Suppressor macrophage treated with lipopolysaccharide for 4 hours (primary cell): ENCODE measurements at places on chromosomes 5 and 9.

GRCh38 chr9:113222482-113222841 is 1.1 kb downstream of the SLC31A1 start:
- peak; percentile 62 for DNase-seq

DNA sequence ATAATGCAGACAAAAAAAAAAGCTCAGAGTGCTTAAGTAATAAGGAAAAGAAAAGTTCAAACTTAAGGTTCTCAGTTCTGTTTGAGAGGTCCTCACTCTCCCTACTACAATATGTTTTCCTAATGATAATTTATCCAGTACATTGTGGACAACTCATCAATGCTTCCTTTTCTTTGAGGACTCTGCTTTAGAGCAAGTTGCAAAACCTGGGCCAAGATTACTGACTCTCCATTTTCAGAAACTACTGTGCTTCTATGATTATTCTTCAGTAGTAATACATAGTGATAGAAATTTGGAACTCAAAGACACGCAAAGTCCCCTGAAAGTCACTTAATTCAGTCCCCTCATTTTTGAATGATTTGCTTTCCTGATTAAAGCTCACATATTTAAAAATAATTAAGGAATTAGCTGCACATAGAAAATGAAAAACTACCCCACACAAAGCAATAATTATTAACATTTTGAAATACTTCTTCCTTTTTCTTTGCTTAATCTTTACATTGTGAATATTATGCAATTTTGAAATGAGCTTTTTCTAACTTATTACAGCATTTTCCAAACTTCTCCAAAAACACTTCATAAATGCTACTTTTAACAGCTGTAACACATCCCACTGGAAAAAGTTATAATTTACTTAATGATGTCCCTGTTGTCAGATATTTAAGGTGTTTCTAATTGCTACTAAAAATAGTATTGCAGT is 11.2 kb downstream of the CDKN2A start:
- no peak for DNase-seq

- no peak for DNase-seq
Measured at GRCh38 chr5:57437976-57438805, 44.4 kb downstream of the ACTBL2 start.

- peak; percentile 38 for DNase-seq
Measured at GRCh38 chr9:6305954-6306563, 22.1 kb upstream of the TPD52L3 start.

DNA sequence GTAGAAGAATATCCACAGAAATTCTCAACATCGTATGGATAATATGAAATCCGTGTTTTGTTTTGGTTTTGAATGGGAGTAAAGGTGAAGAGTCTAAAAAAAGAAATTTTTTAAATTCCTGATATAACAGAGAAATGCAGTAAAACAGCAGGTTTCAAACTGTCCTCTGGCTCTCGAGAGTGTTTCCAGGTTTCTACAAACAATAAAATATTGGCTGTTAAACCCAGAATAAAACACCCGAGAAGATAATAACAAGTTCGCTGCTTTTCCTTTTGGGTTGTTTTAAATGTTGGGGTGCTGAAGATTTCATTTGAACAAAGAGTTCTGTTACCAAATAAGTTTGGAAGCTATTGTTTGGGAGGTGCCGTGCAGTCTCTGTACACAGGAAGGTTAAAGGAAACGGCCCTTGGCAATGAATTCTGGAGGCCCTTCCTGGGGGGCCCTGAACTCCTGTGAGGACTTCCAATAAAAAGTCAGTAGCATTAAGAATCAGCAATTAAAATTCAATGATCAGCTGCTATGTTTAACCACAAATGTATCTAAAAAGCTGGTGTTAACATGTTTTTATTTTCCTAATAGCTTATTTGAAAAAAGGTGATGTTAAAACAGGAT is 215.8 kb downstream of the TSSK1B start:
- DNase-seq: no peak

DNA sequence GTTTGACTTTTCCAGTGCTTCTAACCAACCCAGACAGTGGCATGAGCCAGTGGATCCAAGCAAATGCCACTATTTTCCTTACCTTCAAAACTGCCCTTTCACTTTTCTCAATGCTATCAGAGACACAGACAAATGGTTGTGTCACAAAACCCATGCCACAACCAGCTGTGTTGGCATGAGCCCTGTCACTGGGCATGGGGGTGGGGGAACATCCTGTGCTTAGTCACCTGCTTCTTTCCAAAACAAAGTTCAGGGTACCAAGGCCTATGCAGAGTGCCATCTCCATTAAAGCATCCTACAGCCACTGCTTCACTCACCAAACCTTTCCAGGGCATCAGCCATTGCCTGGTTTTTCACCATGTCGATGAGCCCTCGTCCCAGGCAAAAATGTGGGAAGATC is 30.1 kb downstream of the NIPSNAP3B start:
- no peak for DNase-seq

- no peak for DNase-seq
Measured at GRCh38 chr9:82934949-82935348, 128.0 kb downstream of the RASEF start.

- DNase-seq: no peak
Measured at GRCh38 chr9:16633794-16634193, 236.7 kb downstream of the BNC2 start.

DNA sequence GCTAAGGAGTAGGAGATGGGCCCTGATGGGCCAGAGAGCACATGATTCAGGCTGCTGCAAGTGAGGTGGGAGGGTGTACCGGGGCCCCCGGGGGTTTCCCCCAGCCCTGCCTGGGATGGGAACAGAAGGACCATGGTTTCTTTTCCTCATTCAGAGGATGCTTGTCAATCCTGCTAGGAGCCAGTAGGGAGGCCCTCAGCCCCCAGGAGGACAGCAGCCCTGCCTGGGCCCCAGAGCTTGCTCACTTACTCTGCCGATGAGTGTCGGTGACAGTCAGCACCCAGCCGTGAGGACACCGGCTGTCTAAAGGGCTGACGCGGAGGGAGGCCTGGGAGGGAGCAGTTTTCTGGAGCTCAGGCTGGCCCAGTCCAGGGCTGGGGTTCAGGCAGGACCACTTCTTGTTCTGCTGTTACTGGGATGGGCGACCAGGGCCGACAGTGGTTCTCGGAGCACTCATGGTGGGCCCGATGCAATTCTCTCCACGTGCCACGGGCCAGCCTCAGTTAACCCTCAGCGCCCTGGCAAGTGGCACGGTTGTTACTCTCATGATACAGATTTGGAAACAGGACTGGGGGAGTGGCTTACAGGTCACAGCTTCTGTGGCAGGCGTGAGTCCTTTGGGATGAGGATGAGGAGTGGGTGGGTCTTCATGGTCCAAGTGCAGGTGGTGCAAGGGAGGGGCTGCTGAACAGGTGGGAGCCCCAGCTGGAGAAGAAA is 1.8 kb downstream of the ARRDC1 start:
- DNase-seq: peak; percentile 78

- no peak for DNase-seq
Measured at GRCh38 chr5:127943061-127943371, 140.6 kb upstream of the SLC12A2 start.

- no peak for DNase-seq
Measured at GRCh38 chr5:86674069-86674468, 56.3 kb downstream of the COX7C start.

- DNase-seq: no peak
Measured at GRCh38 chr9:34991607-34992375, 2.2 kb downstream of the DNAJB5 start.

GRCh38 chr5:74432216-74432615 is 208.3 kb downstream of the ENC1 start:
- DNase-seq: peak; percentile 77

GRCh38 chr9:13411791-13412190 is 132.3 kb upstream of the MPDZ start:
- no peak for DNase-seq

DNA sequence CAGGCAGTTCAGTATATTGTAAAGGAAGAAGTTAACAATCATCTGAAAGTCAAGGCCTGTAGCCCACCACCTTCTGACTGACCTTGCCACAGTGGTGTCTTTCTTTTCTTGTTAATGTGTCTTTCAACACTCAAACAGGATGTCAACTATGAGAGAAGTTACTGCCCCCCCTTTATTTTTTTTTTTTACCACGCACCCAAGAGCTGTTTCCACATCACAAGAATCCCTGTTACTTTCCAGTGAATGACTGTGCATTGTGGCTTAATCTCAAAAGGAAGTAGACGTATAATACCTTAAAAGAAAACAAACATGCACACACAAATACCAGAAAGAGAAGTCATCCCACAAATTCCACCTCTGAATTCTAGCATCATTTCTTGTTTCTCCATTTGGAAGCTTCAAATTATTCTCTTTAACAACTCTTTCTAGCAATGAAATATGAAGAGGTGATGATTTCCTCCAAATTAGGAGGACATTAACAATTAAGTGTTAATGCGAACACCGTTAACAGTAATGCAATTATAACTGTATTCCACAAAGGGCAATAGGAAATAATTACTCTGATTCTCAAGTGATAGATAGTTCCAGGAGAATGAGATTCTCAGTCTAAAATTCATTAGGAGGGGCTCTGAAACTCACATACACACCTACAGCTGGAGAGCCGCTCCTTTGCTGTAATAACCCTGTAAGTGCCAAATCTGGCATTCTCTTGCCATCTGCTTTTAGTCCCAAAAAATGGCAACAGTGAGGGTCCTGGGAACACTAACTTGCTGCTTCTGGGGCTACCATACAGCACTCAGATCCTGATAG is 201.0 kb downstream of the EFNA5 start:
- DNase-seq: peak; percentile 42

GRCh38 chr9:117103438-117104110 is 311.3 kb downstream of the ASTN2 start:
- no peak for DNase-seq

GRCh38 chr5:88883836-88884607 is 1.0 kb upstream of the MEF2C start:
- DNase-seq: peak; percentile 59

DNA sequence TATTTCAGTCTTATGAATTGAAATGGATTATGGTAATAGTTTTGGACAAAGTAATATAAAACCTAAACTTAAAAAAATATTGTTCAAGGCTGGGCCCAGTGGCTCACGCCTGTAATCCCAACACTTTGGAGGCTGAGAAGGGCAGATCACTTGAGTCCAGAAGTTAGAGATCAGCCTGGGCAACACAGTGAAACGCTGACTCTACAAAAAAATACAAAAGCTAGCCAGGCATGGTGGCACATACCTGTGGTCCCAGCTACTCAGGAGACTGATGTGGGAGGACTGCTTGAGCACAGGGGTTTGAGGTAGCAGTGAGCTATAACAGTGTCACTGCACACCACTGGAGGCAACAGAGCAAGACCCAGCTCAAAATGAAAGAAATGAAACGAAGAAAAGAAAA is 81.9 kb downstream of the SCAI start:
- DNase-seq: no peak

- DNase-seq: peak; percentile 78
Measured at GRCh38 chr5:56565644-56566043, 249.7 kb upstream of the MAP3K1 start.

GRCh38 chr5:59766427-59767210 is 126.9 kb downstream of the PDE4D start:
- DNase-seq: no peak

DNA sequence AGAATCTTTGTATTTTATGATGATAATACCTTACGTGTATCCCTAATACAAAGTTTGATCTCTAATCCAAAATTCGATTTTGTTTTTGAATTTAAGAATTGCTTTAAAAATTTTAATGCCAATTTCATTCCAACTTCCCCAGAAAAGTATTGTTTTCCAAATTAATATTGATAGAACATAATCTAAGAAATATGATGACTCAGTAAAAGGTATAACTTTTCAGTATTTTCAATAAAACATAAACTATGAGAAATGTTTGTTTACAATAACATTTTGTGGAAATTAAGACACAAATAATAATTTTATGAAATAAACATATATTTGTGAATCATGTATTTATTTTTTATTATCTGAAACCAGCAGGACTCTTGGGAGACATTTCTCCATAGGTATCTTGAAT is 931.6 kb downstream of the EFNA5 start:
- no peak for DNase-seq

DNA sequence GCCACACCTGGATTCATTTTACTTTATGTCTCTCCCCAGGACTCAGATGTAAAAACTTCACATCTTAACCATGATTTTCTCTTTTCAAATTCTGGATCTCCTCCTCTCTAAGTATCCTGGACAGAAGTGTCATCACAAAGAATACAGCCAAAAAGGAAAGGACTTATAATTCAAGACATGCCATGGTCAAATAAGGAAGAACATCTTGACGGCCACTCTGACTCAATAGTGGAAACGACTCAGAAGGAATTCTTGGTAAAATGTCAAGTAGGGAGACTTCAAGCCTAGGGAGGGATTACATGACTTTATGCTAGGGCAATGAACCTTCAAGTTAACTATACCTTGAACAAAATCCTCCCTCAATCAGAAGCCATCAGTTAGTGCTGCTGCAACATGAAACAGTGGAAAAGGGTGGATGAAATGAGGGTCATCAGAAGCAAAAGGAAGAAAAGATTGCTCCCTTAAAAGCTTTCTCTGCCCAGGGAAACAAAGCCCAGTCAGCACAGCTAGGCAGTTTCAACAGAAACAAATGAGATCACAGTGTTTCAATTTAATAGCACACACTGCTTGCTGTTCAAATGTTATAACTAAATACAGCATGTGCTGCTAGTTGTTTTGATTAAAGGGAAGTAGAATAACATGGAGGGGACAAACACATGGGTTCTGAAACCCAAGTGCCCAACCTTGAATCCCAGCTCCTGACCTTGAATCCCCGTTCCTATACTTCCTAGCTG is 101.4 kb downstream of the LPAR1 start:
- DNase-seq: peak; percentile 70

GRCh38 chr5:147474140-147474539 is 35.7 kb downstream of the DPYSL3 start:
- DNase-seq: no peak

DNA sequence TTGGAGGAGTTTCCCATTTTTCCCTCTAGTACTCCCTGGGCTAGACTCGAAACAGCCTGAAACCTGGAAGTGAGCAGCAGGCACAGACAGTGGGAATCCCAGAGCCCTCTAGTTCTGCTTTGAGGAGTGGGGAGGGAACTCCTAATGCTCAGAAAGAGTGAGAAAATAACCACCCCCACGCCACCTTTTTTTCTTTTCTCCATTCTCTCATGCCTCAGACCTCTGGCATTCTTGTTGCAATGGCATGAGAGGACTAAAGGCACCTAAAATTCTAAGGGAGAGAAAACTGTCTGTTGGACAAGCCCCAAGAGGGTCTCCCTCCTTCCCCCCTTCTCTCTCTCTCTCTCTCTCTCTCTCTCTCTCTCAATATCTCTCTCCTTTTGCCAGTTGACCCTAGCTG is 15.1 kb upstream of the IRF1 start:
- DNase-seq: no peak

- no peak for DNase-seq
Measured at GRCh38 chr5:52838326-52839015, 50.8 kb downstream of the ITGA1 start.

- DNase-seq: no peak
Measured at GRCh38 chr5:109304309-109304708, 105.5 kb downstream of the PJA2 start.

GRCh38 chr5:141785711-141786110 is 92.5 kb downstream of the PCDH1 start:
- no peak for DNase-seq

- no peak for DNase-seq
Measured at GRCh38 chr5:83405662-83406061, 65.9 kb upstream of the VCAN start.
